Pancreas (tissue), 10 donors: ENCODE measurements at places on chromosomes 2 and 18. TPM values are rescaled to one million over a fixed set of nuclear protein-coding genes. Genes with fewer than 3 reads are reported as not detected.

Gene SMARCAL1
- 12.8 TPM for total RNA-seq

Gene SPATA3
- total RNA-seq = not detected

Gene RESP18
- not detected for total RNA-seq

Gene MAP2
- 10.7 TPM for total RNA-seq

Gene PLGLB2
- 1.4 TPM for total RNA-seq

Gene CD207
- 0.09 TPM for total RNA-seq

DNA sequence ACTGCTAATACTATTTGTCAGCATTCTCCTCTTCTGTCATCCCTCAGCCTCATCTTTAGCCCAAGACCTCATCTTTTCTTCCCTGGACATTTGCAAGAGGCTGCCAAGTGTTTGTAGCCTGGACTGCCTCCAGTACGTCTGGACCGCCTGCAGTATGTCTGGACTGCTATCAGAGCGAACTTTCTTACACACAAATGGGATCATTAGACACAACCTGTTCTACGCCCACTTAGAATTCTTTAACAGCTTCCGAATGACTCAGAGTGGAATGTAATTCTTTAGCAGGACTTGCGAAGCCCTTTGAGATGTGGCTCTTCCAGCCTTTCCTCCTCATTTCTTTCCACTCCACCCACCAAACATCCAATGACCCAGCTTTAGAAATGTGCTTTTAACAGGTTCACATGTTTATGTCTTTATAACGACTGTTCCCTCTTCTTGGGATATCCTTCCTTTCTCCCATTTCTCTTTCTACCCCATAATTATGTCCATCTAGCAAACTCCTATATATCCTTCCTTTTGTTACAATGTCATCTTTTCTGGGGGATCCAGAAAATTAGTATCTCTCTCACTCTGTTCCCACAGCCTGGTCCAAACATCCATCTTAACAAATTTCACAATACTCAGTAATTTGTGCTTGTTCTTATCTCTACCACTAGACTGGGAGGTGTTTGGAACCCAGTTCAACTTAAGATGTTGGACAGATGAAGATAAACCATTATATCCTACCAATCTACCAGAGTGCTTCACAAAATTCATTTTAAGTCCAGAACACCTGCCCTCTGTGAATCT lies 171.3 kb upstream of the PGAP1 start:
- H3K4me1 ChIP-seq = no peaks in the 10 kb centered on the region
- DNase-seq = no peak
- H3K36me3 ChIP-seq = no peaks in the 10 kb centered on the region
- H3K4me3 ChIP-seq = no peak overlapping the region
- no peaks in the 10 kb centered on the region for H3K27me3 ChIP-seq

GRCh38 chr2:234867882-234868285 lies 83.9 kb upstream of the SH3BP4 start:
- H3K4me1 ChIP-seq = peaks cover 8% of the 10 kb centered on the region
- no peak overlapping the region for H3K4me3 ChIP-seq
- no peaks in the 10 kb centered on the region for H3K27me3 ChIP-seq

DNA sequence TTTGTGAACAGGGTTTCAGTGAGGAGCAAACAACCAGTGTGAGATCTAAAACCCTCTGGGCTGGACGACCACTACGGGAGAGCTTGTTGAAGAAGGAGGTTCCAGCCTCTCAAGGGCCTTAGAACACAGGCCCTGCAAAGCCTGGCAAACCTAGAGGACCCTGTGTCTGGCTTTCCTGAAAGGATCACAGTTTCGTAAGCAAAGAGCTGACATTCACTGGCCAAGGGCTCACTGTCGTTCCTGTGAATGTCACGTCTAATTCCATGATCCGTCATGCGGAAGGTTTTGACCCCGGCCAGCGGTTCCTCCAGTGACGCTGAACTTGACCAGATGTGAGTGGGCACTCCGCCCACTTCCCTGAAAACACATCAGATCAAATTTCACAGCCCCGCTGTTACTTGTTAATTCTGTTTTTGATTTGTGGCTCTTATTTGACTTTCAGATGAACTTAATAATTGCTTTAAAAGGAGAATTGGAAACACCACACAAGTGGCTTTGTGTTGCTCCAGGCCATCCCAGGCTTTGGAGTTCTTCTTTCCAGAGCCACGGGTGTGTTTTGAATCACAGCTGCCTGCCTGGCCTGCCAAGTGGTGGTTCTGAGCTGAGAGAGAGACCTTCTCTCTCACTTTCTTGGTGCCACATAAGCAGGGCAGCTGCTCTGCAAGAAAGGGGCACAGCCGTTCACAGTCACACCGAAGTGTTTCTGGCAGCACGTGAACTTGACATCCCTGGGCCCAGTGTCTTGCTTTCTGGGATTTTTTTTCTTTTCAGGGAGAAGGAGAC lies 308.4 kb downstream of the NDUFA10 start:
- peak; percentile 37 for DNase-seq
- H3K36me3 ChIP-seq = no peaks in the 10 kb centered on the region
- no peaks in the 10 kb centered on the region for H3K4me1 ChIP-seq
- no peak overlapping the region for H3K27ac ChIP-seq
- H3K27me3 ChIP-seq = no peaks in the 10 kb centered on the region
